ENCODE measurements at places on chromosomes 2 and 18.

DNA sequence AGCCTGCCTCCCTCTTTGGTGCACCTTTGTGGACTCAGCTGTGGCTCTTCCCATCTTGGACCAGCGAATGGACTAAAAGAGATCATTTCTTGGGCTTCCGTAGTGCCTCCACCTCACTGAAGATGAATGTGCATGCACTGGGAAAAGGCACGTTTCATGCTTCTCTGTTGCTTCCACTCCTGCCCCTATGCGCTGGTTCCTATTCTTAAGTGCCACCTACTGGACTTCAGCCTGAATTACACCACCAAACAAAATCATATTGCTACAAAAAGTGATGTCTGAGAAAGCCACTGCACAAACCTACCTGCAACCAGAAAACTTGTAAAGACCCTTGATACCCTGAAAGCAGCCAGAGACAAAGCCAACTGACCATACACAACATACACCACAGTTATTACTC is 695.6 kb downstream of the TSN start:
- peak; percentile 46 for DNase-seq

- DNase-seq: no peak
These were observed 163.9 kb downstream of the LDLRAD4 start for GRCh38 chr18:13382366-13382953.

DNA sequence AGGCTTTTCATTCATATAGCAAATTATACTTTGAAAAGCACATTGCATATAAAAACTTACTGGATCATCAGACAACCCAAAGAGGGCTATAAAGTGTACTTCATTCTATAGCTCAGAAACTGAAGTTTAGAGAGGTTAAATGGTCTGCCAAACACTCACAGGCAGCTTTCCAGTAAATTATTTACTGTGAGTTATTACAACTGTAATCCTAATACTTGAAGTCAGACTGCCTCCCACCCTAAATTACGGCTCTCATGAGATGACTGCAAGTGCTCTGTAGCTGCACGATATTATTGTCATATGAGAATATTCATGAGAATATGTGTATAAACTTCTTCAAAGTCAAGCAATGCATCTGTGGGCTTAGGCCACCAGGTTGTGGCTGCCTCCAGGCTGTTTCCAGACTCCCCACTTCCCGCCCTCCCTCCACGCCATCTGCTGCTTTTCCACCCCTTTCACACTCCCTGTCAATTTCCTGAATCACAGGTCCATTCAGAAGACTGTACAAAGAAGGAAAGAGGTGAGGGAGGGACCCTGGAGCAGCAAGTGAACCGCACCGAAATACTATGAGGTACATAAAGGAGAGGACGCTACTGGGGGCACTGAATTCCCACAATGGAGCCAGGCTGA is 111.1 kb upstream of the SPOPL start:
- no peak for DNase-seq

- DNase-seq: no peak
These were observed 5.0 kb downstream of the ARID5A start for GRCh38 chr2:96541398-96542152.

DNA sequence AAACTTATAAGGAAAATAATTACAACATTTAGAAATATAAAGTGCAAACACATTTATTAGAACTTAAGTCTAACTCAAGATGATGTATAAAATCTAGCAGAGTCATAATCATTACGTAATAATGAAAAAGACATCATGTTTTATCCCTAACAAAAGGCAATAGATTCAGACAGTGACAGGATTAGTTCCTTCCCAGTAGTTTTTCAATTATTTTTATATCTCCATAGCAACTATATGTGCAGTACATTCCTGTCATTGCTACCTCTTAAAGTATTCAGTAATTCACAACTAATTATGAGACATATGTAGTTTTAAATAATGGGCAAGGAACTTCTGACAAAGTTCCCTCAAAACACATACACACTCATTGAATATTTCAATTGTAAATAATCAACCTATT is 687.9 kb downstream of the CCDC85A start:
- DNase-seq: no peak

DNA sequence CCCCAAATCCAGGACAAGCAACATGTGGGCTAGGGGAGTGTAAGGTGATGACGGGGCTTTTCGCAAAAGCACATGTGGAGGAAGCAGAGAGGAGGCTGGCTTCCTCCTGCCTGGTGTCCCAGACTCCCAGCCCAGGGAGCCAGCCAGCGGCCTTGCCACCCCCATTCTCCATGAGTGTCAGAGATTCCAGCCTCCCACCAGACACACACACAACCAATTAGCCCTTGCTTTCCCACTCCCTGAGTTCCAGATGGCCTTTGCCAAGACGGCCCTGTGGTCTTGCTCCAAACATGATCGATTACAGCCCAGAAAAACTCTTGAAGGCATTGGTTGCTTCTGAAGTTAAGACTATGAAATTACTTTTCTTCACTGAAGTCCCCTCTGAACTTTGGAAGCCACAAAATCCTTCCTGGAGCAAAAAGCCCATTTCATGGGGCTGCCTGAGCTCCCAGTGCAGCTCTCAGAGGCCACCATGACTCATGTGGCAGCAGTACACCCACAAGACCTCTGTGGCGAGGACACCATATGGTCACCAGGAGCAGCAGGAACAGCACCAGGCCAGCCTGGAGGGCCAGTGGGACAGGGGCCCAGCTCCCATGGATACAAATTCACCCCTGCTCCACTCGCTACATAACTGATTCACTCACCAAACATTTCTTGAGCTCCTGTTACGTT is 69.1 kb upstream of the PID1 start:
- DNase-seq: no peak

DNA sequence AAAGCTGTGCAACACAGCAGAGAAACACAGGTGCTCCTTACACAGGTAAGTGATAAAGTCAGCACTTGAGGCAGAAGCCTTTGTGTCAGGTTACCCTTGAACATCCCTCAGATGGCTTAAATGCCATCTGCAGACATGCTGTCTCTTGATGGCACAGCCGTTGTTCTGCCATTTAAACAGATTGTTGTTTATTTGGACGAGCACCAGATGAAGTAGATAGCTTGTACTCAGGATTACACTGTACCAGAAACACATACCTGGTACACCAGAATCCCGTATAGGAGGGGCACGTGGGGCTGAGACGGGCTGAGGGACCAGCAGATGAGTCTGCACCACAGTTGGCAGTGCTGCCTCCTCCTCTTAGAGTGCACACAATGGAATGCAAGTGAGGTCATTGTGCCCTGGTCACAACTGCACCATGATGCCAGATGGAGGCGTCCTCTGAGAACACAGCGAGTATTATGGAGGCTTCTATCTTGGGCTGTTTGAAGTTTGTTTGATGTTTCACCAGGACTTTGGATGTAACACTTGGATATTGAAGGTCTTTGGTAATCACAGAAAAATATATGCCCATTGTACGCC is 143.0 kb downstream of the TANC1 start:
- no peak for DNase-seq

GRCh38 chr18:58161659-58162058 is 117.6 kb downstream of the NEDD4L start:
- DNase-seq: no peak

- DNase-seq: no peak
These were observed 75.5 kb downstream of the SLC4A3 start for GRCh38 chr2:219702796-219703545.

DNA sequence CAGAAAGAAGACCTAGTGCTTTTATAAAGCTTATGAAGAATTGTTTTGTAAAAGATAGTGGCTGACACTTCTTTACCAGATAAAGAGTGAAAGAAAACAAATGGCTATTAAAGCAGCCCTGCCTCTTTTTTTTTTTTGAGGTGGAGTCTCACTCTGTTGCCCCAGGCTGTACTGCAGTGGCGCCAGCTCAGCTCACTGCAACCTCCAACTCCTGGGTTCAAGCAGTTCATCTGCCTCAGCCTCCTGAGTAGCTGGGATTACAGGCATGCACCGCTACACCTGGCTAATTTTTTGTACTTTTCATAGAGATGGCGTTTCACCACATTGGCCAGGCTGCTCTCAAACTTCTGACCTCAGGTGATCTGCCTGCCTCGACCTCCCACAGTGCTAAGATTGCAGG is 12.9 kb downstream of the ARPC2 start:
- DNase-seq: no peak

DNA sequence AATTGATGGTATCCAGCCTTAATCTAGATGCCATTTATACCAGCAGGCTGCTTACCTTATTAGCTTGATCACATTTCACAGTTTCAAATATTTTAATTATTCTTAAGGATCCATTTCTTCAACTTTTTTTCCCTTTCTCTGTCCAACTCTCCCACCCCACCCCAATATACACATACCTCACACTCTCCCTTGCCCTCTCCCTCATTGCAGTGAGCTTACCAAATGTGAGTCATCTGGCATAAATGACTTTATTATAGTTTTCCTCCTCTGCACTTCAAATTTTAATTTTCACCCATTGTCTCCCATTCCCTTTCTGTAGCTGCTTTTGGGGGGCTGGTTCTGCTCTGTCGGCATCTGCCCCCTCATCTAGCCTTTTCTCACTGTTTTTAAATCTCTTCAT is 12.9 kb downstream of the HTR2B start:
- no peak for DNase-seq

DNA sequence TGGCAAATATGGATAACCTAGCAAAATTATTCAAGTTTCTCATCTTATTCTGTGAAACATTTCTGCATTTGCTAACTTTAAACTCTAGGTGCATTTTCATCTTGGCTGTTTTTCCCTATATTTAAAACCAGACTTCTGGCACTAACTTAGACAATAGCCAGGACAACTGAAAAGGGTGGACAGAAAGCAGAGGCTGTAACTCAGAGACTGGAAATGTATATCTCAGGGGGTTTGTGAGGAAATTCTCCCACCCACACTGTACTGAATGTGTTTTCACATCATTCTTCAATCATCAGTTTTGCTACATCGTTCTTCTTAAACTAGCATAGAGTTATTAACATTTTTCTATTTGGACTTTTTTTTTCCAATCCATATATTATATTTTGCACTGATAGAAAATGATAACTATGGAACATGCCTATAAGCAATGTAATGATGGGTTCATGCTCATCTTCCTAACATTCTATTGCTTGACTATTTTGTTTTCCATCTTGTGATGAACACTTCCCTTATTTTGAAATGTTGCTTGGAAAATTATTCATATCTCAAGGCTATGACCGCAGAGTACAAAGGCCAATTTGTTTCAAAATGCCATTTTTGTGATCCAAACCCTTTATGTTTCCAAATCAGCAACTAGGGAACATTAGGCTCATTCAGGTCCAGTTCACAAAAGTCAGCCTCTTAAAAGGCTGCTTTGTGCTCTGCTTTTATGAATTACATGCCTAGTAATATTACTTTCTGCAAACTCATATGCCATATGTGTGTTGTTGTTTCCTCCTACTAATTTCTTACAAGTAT is 125.8 kb upstream of the CDH19 start:
- no peak for DNase-seq

DNA sequence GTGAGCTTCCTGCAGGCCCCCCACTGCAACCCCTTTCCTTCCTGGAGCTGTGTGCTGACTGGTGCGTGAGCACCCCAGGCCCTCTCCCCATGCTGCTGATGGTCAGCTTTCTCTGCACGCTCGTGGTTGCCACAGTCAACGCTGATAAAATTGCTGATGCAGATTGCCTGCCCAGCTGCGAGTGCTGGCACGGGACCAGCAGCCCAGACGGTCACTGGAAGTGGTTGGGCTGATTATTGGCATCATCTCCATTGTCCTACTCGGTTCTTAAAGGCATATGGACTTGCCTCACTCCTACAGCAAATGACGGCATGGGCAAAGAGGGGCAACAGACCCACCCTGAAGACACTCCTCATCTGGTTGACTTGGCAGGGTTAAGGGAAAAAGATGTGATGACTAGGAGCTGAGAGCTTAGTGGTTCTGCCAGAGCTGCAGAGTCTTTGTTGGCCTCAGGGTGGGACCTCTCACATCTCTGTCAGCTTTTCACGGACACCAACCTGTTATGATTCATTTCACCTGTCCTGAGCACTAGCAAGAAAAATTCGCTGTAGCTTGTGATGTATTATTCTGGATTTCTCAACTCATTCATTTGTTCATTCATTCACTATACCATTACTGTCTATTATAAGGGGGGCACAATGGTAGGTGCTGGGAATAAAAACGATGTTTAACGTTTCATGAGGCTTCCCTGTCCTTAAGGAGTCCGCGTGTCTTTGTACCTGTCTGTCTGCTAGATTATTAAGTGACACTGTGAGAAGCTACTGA is 38.4 kb downstream of the PAX8 start:
- no peak for DNase-seq

- DNase-seq: no peak
These were observed 32.6 kb downstream of the FASTKD2 start for GRCh38 chr2:206798000-206798399.

DNA sequence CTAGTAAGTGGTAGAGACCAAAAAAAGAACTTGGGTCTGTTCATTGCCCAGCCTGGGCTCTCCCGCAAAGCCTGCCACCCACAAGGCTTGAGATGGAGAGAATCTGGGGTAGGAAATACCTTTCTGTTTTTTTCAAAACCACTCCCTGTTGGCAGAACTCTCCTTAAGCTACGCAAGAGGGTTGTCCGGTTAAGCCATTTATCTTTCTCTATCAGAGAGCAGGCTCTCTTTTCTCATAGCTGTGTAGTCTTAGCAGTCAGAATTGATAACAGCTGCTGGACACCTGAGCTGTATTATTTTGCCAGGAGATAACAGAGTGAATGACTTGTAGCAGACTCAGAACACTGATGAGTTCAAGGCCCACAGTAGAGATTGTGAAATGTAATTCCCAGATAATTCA is 1088.1 kb downstream of the TSN start:
- DNase-seq: no peak

DNA sequence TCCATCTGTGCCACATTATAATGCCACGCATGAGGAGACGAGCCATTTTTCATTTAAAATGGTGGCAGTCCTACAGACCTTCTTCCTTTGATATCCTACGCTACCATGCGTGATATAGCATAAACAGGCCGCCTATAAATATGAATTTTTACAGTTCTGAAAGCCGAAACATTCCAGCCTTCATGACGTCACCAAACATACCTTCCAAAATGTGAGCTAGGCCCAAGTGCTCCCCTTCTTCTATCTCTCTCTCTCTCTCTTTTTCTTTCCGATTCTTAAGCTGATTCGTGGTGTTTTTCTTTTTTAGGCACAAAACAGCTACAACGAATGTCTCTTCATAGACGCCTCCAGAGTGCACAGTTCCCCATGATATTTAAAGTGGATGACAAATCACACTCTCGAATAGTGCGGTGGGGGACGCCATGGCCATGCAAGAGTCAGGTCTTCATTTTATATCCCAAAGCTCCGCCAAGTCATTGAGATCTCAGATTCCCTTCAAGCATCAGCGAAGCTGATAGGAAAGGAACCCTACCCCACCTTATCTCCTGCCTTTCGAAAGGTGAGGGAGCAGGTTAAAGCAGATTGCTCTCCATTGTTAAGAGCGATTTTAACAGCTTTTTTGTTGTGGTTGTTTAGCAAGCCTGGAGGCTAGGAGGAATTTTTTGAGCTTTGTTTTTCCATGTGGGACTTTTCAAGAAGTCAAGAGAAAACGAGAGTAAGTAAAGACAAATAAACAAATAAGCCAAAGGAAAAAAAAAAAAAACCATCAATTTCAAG is 436.3 kb downstream of the CMPK2 start:
- no peak for DNase-seq

- DNase-seq: no peak
These were observed 114.3 kb upstream of the MCFD2 start for GRCh38 chr2:47029737-47030524.

GRCh38 chr2:148990968-148991367 is 47.5 kb upstream of the LYPD6B start:
- DNase-seq: no peak

- DNase-seq: no peak
These were observed 1.4 kb downstream of the GMPPA start for GRCh38 chr2:219500135-219500534.

GRCh38 chr2:154133823-154134222 is 262.1 kb downstream of the GALNT13 start:
- DNase-seq: no peak
